ENCODE measurements at places on chromosomes 5 and 9.

DNA sequence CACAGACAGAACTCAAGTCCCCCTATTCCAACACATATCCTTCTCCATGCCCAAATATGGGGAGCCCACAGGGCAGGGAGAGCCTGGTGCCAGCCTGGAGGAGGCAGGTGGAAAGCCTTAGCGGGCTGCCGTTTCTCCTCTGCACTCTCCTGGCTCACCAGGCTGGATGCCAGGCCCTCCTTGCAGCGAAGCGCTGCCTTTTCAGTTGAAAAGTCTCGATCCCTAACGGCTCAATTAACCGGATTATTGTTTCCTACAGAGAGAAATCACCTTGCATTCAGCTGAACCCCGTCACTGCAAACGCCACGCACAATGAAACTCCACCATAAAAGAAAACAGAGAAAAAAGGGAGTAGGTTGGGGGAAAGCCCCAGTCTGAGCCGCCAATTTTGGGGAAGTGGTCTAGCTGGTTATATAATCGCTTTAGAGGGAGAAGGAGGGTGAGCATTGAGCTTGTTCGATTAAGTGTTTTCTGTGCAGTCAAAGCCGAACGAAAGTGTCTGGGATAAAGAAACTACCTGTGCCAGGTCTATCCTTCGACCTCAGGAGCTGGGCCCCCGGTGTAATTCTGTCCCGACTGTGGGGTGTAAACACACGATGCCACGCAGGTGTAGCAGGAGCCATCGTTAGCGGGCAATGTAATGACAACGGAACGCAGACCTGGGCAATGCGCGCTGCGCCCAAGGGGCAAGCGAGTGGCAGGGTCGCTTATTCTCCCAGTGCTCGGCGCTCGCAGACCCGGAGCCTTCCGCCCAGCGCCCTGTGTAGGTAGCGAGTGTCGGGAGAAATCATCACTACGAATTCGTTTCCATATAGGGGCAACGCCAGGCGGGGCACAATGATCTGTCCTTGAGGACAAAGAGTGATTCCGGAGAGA, 3.8 kb downstream of the BARHL1 start:
- DNase-seq, result no peak

GRCh38 chr9:130895481-130896232, 955 bp downstream of the QRFP start:
- DNase-seq, result no peak

- no peak for DNase-seq
These were observed 55.7 kb downstream of the SUSD1 start for GRCh38 chr9:112119225-112120029.

DNA sequence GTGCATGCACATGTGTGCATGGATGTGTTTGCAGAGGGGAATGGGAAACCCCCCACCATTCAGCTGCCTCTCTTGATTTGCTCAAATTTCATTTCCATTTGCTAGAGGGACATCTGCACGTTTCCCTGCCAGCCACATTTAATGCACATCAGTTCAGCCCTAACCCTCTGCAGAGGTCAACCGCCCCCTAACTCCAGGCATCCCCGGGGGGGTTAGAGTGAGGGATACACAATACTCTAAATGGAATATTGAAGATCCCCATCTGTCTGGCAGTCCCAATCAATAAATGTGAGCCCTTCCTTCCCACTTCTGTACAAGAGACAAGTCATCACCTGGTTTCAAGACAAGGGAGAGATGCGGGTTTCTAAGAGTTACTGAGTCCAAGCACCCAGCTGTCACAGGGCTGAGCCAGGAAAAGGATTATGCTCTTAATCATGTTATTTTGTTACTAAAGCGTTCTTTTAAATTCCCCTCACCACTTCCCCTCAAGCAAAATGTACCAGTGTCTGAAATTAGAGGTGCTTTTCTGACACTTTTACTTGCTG, 134.1 kb downstream of the SEMA6A start:
- no peak for DNase-seq

GRCh38 chr9:123399803-123400378, 43.9 kb downstream of the CRB2 start:
- DNase-seq, result peak; percentile 18

DNA sequence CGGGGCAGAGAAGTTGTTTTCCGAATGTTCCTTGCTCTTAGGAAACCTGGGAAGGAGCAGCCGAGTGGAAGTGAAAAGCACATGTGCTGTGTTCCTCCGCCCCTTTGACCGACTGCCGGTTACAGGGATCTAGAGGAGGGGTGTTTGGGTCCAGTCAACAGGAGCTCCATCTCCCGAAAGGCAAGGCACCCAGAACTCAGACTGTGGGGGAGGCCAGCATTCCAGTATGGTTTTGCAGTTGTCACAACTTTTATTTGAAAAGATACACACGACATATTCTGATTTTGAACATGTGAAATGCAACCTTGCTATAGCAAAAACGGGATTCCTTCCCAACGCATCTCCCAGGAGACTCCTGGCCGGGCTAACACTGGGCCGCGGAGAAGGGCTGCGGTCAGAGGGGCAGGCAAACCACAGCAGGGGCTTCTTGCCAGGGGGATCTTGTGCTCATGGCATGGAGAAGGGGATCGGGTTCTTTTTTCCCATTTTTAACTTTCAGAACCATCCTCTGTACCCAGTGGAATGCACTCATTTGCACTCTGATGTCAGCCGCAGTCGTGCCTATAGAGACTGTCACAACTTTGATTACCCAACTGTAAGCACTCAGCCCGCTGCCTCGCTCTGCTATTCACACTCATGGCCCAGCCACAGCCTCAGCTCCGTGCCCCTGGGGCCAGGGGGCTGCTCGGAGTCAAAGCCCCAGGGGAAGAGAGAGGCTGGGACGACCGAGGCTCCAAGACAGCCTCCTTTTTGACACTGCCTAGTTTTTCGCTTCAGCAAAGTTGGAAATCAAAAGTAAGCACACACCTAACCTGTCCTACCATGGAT, 3.9 kb downstream of the QRFP start:
- DNase-seq, result no peak

DNA sequence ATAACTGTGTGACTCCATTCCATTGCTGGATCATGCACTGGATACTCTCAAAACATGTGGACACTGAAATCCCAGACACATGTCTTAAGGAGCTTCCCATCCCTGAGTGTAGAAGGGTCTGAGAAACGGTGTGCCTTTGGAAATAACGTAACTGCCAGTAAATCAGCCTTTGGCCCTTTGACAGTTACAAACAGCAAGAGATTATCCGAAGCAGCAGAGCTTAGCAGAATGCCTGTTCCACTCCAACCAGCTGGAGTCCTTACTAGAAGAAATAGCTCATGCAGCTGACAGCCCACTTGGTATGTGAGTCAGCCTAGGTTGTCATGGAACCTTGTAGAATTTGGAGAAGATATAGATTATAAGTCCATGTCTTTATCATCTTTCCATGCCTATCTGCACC, 7.0 kb downstream of the TMEM252 start:
- DNase-seq, result no peak

DNA sequence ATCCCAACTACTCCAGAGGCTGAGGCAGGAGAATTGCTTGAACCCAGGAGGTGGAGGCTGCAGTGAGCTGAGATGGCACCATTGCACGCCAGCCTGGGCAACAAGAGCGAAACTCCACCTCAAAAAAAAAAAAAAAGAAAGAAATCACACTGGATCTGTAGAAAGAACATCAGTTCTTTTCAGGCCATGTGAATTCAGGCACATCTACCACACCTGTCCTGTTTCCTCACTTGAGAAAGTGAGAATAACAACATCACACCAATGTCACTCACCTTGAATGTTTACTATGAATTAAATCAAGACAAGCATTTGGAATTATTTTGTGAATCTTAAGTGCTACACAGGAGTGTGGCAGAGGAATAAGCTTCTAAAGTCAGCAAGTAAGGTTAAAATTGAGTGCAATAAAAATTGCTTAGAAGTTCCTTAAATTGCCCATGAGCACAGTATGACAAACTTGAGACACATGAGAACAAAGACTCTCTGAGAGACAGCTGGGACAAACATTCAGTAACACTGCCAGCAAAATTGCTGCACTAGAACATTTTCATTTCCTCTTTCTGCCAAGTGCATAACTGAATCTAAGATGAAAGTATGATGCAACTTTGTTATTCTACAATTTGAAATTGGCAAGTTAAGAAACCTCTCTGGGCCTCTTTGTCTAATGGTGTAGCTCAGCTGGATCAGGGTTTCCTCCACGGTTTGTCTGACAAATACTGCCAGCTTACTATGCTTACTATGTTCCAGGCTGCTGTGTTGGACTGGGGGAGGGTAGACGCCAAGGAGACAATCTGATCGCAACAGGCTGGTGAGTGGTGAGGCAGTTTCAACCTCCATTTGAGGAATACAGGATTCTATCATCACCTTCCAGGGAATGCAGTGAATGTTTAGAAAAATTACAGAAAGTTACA, 1.9 kb upstream of the RIC1 start:
- peak; percentile 54 for DNase-seq

- no peak for DNase-seq
These were observed 155.4 kb upstream of the ANKH start for GRCh38 chr5:15026944-15027343.

DNA sequence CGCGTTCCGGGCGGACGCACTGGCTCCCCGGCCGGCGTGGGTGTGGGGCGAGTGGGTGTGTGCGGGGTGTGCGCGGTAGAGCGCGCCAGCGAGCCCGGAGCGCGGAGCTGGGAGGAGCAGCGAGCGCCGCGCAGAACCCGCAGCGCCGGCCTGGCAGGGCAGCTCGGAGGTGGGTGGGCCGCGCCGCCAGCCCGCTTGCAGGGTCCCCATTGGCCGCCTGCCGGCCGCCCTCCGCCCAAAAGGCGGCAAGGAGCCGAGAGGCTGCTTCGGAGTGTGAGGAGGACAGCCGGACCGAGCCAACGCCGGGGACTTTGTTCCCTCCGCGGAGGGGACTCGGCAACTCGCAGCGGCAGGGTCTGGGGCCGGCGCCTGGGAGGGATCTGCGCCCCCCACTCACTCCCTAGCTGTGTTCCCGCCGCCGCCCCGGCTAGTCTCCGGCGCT, at the start of gene DAPK1:
Gene DAPK1, plus strand, starts transcription at position 264 of the 442 bp plus-strand sequence. CDS start 1,211 bp downstream, outside the sequence.
- DNase-seq, result no peak

DNA sequence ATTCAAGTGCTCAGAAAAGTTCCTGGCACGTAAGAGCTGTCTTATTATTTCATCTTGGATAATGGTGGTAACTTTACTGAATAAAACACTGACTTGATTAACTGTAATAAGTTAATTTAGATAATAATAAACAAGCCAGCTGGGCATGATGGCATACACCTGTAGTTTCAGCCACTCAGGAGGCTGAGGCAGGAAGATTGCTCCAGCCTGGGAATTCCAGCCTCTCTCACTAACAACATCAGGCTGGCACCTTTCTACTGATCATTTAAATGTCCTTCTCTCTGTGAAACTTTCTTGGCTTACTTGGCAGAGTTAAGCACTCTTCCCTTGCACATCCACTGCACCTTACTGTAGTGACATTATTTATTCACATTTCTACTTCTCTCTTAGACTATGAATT, 20.0 kb downstream of the STOM start:
- DNase-seq, result no peak

DNA sequence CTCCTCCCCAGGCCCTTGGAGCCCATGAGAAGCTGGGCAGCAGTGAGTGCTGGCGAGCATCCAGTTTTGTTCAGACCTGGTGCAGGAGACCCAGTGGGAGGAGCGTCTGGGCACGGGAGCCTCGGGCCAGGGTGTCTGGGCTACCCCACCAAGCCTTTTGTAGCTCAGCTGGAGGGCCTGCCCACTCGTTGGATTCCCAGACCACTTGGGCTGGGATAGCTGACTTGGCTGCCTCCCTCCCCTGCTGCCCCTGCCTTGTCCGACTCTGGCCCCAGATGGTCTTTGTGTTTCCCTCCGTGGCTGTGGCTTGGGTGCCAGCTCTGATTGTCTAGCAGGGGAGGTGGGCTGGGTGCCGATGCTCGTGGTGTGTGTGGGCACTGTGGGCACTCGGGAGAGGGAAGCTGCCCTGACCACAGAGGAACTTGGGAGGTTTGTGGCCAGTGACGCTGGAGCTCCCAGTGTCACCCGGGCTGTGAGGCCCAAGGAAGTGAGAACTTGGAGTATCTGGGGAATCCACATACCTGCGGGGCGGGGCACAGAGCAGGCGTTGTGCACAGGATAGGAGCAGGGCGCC, 47.3 kb downstream of the WNK2 start:
- DNase-seq, result no peak

DNA sequence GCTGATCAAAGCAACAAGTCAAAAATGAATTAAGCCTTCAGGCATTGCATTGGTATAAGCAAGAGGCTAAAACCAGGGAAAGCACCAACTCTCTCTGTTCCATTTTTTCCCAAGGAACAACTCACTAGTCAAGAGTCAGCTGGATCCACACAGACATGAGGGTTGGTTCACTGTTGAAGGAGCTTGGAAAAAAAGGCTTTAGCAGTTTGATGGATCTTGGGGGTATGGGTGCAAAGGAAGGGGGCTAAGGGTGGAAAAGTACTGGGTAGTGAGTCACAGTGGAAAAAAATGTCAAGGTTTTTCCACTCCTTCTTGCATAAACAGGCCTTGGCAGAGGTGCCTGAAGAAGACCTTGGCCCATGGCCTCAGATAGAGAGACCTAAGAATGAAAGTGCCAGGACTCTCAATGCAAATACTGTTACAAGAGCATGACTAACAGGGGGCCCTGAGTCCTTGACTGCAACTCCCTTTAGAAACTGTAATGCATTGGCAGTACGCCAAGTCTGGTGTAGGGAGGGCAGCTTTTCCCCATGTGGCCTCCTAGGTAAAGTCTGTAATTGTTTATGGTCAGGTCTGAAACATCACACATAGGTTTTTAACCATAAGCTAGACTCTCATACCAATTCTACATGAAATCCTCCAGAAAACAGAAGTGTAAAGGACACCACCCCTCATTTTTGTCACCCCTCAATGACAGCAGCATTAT, 23.7 kb downstream of the ACTL7A start:
- DNase-seq, result no peak

DNA sequence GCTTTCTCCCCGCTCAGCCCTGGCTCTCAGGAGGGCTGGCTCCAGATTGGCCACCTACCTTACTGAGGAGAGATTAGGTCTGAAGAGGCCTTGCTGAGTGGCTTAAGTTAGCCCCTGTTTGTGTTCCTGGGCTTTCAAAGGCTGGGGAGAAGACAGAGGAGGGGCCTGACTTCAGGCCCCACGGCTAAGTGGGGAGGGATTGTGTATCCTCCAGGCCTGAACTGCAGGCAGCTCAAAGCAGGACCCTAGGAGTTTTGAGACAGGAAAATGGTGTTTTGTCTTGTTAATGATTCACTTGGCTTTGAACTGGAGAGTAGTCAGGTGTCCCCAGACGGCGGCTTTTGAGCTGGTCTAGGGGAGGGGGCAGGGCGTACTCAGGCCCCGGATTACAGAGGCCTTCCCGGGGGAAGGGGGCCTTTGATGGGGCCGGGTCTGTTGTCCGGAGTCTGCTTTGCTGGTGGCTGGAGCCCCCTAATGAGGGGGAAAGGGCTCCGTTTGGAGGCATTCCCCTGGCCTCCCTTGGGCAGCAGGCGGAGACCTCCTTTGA, 162.0 kb upstream of the SMIM23 start:
- no peak for DNase-seq

- DNase-seq, result no peak
These were observed 2244.0 kb upstream of the ACO1 start for GRCh38 chr9:30140407-30140806.
